Activated T-cell treated with anti-CD3 and anti-CD28 coated beads for 1 hour (primary cell): ENCODE measurements at places on chromosomes 13 and 19.

GRCh38 chr13:60642552-60642951 lies 245.5 kb downstream of the TDRD3 start:
- DNase-seq = no peak

DNA sequence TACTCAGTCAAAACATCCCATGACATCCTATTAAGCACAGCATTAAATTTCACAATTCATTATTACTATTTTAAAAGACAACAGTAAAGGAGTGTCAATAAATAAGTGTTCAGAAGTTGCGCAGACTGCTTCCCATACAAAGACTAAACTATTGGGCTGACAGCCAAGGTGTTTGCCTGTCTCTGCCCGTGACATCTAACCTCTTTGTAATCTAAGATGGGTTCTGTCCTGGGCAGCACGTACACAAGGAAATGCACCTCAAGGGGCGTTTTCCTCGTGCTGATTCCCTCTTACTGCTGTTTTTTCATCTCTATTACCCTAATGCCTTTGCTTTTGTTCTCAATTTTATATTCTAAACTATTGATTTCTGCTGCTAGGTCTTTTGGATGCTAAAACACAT lies 216.3 kb downstream of the NHLRC3 start:
- DNase-seq = no peak

DNA sequence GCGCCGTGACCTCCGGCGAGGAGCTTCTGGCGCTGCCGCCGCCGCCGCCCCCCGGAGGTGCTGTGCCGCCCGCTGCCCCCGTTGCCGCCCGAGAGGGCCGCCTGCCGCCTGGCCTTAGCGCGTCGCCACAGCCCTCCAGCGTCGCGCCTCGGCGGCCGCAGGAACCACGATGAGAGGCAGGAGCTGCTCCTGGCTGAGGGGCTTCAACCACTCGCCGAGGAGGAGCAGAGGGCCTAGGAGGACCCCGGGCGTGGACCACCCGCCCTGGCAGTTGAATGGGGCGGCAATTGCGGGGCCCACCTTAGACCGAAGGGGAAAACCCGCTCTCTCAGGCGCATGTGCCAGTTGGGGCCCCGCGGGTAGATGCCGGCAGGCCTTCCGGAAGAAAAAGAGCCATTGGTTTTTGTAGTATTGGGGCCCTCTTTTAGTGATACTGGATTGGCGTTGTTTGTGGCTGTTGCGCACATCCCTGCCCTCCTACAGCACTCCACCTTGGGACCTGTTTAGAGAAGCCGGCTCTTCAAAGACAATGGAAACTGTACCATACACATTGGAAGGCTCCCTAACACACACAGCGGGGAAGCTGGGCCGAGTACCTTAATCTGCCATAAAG lies 4.8 kb downstream of the PDX1 start:
- DNase-seq = no peak

DNA sequence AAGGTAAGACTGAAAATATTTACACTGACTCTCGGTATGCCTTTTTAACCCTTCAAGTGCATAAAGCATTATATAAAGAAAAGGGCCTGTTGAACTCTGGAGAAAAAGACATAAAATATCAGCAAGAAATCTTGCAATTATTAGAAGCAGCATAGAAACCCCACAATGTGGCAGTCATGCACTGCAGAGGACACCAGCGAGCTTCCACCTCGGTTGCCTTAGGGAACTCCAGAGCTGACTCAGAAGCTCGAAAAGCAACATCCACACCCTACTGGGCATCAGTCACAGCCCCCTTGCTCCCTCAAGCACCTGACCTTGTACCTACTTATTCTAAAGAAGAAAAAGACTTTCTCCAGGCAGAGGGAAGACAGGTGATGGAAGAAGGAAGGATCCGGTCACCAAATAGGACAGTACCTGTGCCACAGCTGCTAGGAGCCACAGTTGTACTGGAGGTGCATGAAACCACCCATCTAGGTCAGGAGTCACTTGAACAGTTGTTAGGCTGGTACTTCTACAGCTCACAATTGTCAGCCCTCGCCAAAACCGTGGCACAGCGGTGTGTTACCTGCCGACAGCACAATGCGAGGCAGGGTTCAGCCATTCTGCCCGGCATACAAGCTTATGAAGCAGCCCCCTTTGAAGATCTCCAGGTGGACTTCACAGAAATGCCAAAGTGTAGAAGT lies 2.9 kb downstream of the ZNF816 start:
- DNase-seq = no peak

- DNase-seq = no peak
Measured at GRCh38 chr13:76723551-76724232, 162.5 kb downstream of the KCTD12 start.

- DNase-seq = no peak
Measured at GRCh38 chr13:30924721-30925120, 7.7 kb upstream of the TEX26 start.

DNA sequence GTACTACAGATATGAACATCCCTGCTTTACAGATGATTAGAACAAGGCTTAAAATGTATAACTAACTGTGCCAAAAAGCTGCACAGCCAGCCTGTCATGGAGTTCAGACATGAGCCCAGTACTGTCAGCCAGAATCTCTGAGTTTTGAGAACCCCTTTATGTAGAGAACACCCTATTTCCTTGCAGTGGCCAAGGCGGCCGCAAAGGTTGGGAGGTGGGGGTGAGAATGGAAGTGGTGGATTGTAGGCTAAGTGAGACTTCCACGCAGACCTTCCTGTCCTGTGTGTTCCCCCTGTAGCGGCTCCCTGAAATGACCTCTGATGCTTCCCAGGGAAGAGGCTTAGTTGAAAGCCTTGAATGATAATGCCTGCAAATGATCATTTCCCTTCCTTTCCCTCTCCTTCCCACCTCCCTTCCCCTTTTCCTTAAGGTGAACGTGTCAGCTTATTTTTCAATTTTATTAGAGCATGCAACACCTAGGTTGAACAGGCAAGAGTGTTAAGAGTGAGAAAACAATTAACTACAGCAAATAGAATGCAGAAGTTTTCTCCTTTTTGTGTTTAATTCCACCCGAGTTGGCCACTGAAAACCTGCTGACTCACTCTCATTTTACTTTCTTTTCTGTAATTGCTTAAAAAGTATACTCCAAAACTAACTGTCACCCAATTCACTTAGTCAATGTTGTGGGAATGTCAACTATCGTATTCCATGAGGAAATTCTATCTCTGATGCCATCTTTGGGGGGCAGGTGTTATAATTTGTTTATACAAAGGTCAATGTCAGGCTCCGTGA lies 167.0 kb upstream of the EDNRB start:
- no peak for DNase-seq

DNA sequence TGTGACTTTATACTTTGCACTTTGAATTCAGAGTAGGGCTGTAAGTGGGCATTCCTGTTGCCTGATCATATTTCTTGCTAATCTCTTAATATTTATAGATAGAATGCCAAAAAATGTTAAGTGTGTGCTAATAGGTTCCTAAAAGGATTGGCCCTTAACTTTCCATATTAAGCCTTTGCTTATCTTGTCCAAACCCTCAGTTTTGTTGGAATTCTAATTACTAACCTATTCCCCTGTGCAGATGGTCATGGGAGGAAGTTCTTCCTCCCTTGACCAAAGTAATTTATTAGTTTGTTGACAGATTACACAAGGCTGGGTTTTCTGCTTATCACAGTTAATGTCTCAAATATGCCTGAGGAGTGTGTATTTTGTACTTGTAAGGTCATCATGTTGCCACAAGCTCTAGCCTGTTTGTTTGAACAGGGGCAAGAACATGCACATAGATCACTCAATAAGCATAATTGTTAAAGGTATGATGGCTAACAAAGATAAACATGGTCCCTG lies 541.1 kb upstream of the SPRY2 start:
- no peak for DNase-seq

DNA sequence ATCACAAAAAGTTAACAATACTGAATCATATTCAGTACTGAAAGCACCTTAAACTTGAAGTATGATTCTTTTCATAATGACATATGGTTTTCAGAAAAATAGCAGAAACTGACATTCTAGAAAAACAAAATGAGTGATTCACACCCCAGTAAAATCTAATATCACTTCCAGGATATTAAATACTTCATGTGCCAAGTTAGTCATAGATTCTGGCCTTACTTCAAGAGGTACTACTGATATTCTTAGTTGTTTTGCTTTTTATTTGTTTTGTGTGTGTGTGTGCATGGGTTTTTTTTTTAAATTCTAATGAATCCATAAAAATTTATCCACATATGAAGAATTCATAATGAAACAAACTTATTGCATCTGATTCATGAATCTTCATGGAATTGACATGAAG lies 207.9 kb upstream of the UFM1 start:
- DNase-seq = no peak

GRCh38 chr13:74203576-74203975 lies 69.4 kb upstream of the KLF12 start:
- no peak for DNase-seq

- no peak for DNase-seq
Measured at GRCh38 chr13:45778882-45779281, 72.7 kb downstream of the SIAH3 start.

- no peak for DNase-seq
Measured at GRCh38 chr19:2992958-2993357, 15.6 kb downstream of the TLE6 start.

- no peak for DNase-seq
Measured at GRCh38 chr19:39637891-39638290, 17.8 kb upstream of the LGALS16 start.

DNA sequence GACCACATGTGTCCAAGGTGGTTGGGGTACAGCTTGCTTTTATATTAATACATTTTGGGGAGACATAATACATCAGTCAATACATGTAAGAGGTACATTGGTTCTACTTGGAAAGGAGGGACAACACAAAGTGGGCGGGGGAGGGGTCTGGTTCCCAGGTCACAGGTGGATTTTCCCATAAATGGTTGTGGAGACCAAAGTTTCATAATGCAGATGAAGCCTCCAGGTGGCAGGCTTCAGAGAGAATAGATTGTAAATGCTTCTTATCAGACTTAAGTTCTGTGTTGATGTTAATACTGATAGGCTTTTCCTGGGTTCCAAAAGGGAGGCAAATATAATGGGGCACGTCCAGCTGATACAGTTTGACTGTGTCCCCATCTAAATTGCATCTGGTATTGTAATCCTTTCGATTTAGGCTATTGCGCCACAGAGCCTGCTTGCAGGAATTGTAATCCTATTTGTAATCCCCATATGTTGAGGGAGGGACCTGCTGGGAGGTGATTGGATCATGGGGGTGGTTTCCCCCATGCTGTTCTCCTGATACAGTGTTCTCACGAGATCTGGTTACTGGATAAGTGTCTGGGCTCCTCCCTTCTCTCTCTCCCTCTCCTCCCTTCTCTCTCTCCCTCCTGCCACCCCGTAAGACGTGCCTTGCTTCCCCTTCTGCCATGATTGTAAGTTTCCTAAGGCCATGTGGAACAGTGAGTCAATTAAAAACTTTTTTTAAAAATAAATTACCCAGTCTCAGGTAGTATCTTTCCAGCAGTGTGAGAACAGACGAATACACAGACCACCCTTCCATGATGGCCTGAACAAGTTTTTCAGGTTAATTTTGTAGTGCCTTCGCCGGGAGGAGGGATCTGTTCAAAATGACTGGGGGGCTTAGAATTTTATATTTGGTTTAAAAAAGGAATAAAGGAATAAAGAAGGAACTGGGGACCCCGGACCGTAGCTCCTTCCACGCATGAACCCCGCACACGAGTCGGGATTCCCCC lies 44.9 kb downstream of the ZNF823 start:
- DNase-seq = no peak

- no peak for DNase-seq
Measured at GRCh38 chr19:5235458-5236219, 105.0 kb downstream of the PTPRS start.

- no peak for DNase-seq
Measured at GRCh38 chr13:39044536-39044935, 6.3 kb downstream of the NHLRC3 start.

DNA sequence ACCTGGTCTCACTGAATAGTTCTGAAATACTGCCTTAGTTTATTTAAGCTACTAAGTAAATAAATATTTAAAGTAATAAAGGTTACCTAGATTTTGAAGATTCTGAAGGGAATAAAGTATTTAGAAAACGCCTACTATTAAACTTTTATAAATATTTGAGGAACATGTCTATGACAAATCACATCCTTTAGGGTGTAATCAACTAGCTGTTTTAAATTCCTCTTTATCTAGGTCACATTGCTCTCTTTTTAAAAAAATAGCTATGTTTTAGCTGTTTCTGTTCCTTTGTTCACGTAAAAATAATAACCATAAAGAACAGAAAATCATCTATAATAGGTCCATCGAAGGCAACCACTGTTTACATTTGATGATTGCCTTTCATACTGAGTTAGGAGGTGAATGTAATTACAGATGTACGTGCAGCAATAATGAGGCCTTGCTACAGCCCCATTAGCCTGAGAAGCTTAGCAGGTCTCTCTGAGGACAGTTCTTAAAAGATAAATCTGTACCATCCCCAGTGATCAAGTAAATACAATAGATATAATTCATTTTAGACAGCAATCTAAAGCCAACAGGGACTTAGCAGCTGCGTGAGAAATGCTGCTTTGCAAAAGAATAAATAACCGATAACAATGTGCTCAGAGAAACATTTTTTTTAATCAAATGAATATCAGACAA lies 449.5 kb downstream of the LIG4 start:
- no peak for DNase-seq

DNA sequence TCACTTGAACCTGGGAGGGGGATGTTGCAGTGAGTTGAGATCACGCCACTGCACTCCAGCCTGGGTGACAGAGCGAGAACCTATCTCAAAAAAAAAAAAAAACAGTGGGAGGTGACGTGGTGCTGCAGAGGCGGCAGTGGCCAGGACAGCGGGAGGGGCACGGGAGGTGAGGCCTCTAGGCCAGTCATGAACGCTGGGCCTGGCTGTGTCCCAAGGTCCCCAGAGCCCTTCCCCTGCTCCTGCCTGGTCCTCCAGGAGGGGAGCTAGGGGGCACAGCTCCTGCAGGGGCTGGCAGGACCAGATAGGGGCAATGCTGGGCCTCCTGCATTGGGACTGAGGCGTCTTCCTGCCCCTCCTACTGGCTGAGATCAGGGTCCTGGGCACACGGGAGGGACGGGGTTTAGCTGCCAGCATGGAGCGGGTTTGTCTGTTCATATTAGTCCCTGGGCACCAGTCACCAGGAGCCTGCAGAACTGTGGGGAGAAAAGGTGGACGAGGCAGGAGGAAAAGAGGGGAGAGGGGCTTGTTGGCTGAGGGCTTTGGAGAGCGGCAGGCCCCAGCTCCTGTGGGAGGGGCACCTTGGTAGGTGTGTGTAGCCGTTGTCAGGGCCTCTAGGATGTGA lies 4.5 kb downstream of the MAP2K7 start:
- no peak for DNase-seq

- DNase-seq = no peak
Measured at GRCh38 chr13:27203854-27204253, 32.2 kb upstream of the USP12 start.

DNA sequence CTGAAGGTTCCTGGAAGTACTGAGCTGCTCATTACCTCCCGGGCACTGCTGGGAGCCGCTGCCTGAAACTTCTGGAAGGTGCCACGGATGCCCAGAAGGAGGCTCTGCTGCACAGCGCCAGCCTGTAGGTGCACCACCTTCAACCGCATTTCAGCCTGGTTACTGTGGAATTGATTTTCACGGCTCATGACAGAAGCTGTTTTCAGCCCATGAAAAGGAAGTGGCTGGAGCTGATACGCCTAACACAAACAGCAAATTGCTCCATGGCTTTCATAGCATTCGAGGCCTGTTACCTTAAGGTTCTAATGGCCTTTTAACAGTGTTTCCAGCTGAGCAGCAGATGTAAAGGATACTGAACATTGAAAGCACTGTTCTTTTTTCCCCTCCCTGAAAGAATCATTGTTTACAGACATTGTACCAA lies 22.0 kb downstream of the GPC6 start:
- DNase-seq = no peak
